ENCODE measurements at places on chromosomes 2 and 18. TPM values are rescaled to one million over a fixed set of nuclear protein-coding genes. Genes with fewer than 3 reads are reported as not detected.

GRCh38 chr18:13823707-13824395, at the start of gene MC5R:
MC5R (plus strand) TSS chr18:13824149; CDS start chr18:13825766, 1,617 bp downstream.
- peak; percentile 39 for DNase-seq

DNA sequence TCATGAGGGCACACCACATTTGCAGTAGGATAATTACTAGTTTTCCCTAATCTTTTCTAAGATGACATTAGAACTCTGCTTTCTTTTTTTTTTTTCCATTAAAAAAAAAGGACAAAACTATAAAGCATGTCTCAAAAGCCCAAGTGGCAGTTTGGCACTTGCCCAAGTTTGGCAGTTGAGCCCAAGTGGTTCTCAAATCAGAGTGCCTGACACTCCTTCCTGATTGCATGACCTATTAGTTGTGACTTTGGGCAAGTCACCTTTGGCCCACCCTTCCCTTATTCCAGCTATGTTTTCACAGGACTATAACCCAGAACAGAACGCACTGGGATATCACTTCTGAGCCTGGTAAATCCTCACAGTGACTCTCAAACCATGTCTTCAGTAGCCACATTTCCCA, 273.0 kb downstream of the CCDC85A start:
- no peak for DNase-seq

DNA sequence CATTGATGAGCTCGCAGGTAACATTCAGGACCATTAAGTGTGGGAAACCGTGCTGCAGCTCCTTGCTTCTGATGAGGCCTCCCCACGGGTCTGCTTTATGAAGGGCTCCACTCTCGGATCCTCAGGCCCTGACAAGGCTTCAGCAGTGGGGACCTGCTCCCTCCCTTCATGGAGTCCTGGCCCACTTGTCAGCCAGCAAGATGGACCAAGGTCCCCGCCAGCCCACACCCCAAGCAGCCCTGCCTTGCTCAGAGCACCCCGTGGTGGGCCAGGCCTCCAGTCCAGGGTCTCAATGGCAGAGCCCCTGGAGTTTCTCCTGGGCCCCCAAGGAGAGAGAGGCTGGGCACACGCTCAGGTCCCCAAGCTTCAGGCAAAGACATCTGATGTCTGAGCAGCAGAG, 41.5 kb downstream of the CROCC2 start:
- no peak for DNase-seq

DCC gene
- total RNA-seq = 13.6 TPM

Data from occipital lobe (tissue), 3 donors.